Stimulated activated CD8-positive, alpha-beta memory T cell treated with anti-CD3 and anti-CD28 coated beads, Interleukin-4, amount 100 ng/mL, for 48 hours (primary cell): ENCODE measurements at places on chromosomes 7 and 10.

- no peak for DNase-seq
Observed at GRCh38 chr7:94286111-94286510, 108.6 kb upstream of the COL1A2 start.

DNA sequence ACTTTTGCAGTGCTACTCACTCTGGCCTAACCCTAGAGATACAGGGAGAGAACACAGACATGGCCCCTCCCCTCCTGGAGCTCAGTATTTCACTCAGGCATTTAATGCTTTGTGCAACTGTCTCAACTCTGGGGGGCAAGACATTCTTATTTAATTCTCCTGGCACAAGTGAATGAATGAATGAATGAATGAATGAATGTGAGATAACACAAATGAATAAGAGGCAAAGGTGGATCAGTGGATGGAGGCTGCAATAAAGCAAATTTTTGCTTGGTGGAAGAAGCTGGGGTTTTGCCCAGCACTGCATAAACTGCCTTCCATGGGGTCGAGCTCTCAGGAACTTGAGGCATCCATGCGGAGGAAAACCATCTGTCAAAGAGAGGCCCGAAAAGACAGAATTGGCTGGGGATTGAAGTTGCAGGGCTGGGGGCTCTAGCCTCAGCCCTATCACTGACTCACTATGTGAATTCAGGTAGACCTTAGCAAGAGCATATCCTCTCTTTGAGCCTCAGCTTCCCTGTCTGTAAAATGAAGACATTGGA lies 441.4 kb upstream of the ZMIZ1 start:
- no peak for DNase-seq

- no peak for DNase-seq
Observed at GRCh38 chr7:27843584-27844305, 103.8 kb downstream of the TAX1BP1 start.

DNA sequence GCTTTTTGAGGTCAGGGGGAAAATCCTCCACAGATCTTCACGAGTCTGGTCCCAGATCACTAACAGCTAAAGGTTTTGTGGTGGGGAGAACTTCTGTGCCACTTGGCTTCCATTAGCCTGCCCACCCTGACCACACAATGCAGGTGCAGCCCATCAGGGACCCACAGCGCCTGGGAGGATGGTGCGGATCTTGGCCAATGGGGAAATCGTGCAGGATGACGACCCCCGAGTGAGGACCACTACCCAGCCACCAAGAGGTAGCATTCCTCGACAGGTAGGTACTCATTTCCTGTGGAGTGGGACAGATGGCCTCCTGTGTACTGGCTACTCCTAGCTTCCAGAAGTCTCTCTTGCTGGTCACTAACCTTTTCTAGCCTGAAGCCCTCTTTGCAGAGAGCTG lies 1.5 kb downstream of the FAM241B start:
- no peak for DNase-seq

DNA sequence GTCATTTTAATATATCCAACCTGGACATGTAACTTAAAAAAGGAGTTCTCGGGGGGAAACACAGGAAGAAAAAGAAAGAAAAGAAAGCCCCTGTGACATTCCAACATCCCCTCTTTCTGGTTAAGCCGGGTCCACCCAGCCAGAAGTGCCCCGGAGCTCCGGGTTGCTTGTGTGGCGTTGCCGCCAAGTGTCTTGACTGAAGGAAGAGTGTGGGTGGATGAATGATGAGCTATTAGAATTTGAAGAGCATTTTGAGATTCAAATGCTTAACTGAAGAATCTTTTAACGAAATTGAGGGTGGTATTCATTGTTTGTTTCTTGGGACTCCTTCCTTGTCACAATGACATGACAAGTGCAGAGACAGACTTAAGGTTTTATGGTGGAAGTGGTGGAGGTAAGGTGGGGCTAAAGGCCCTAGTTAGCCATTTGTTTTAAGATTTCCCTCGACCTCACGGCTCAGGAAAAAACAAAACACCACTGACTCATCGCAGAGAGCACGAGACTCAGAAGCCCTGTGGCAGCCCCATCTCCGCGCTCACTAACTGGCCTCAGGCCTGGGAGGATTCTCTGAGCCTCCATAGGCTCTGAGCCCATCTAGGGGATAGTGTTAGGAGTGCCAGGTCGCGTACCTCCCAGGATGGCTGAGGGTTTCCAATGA lies 1.8 kb upstream of the GLI3 start:
- DNase-seq, result no peak

GRCh38 chr10:46294641-46295220 lies 7.9 kb downstream of the ANTXRL start:
- DNase-seq, result no peak

GRCh38 chr7:2373124-2373556 lies 18.5 kb downstream of the EIF3B start:
- no peak for DNase-seq

DNA sequence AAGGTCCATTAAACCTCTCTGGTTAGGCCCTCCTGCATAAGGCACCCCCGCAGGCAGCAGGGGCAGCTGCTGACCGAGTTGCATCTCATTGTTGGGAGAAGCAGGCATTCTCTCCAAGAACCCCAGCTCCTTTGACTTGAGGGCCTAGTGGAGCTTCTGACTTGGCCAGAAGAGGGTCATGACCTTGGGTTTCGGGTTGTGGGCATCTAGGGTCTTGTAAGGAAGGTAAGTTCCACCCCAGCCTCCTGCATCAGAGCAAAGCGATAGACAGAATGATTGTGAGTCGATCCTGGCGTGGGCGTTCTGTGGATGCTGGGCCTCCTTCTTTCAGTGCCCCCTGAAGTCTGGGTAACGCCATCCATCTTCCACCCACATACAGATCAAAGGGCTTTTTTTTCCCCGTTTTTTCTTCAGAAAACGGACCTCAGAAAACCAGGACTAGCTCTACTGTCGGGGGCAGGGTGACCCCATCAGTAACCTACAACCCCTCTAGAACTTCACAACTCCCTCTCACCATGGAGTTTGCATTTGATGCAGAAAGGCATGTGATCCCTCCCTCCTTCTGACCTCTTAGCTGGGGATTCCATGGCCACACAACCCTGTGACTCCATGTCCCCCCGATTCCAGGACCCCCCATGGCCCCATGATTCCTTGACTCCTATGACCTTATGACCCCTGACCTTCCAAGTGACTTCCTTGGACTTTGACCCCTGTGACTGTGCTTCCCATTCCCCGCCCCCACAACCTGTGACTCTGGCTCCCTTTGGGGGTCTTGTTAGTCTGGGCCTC lies 3.0 kb downstream of the SEMA4G start:
- DNase-seq, result no peak

DNA sequence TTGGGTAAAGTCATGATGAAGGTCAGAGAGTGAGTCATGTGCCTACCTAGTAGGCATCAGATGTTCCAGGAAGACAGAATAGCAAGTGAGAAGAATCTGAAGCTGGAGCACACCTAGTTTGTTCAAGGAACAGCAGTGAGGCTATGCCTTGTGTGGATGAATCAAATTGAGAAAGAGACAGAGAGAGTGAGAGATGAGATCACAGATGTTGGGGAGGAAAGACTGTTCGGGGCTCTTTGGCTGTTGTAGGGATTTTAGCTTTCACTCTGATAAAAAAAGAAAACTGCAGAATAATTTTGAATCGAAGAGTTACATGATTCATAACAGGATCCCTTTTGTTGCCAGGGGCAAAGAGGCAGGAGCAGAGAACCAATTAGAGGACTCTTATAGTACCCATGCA lies 6.3 kb downstream of the LIPF start:
- no peak for DNase-seq

DNA sequence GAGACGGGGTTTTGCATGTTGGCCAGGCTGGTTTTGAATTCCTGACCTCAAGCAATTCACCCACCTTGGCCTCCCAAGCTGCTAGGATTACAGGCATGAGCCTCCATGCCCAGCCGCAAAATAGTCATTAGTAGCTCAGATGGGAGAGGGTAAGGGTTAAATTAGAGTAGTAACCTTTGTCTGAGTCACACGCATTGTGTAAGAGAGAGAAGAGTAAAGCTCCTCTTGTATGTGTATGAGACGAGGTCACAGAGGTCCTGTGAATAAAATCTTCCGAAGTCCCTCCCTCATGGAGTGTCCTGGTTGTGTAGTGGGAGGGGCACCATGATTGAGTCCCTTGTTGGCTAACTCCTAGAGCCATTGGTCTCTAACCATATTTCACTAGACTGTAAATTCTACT lies 85.2 kb upstream of the CDC14C start:
- no peak for DNase-seq

- DNase-seq, result peak; percentile 29
Observed at GRCh38 chr7:55366461-55367070, 1.4 kb downstream of the LANCL2 start.
